Dermis blood vessel endothelial cell (primary cell): ENCODE measurements at places on chromosomes 16 and 17.

- no peak for DNase-seq
These were observed 28.4 kb upstream of the SLC25A19 start for GRCh38 chr17:75317671-75318070.

GRCh38 chr16:7404217-7404616 lies 71.6 kb downstream of the RBFOX1 start:
- DNase-seq = no peak

GRCh38 chr16:2848933-2849725 lies 8.8 kb downstream of the PRSS22 start:
- DNase-seq = no peak

- no peak for DNase-seq
These were observed 16.1 kb downstream of the TIMM22 start for GRCh38 chr17:1012823-1013728.

GRCh38 chr17:28096756-28097155 lies 54.3 kb downstream of the NLK start:
- DNase-seq = no peak

DNA sequence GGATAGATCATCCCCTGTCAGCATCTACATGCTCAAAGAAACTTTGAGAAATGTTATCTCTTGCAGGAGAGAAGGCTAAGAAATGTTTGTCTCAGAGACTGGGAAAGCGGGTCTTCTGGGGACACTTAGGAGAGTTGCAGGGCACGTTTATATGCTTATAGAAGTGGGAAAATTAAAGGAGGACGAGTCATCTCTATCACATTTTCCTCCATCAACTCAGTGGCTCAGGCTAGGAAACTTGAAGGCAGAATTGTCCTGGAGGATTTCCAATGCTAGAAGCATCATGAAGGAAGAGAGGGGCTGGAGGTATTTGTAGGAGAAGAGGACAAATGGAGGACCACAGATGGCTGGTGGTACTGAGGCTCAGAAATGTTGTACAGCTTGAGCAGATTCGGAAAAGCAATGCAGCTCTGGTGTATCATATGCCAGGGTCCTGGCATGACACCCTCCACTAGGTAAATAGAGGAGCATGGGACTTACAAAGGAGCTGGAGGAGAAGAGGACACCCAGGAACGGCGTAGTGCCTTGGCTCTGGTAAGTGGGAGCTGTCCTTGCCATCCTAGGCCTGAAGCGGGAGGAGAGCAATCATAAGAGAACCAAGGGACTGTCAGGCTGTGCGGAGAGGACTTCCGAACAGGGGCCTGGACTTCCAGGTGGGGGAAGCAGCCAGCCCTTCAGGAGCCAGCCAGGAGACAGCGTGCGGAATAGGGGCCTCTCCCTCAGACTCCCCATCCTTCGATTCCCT lies 4.5 kb upstream of the HS3ST3B1 start:
- no peak for DNase-seq

- DNase-seq = no peak
These were observed 10.5 kb downstream of the NUDT16L1 start for GRCh38 chr16:4703906-4704305.

- DNase-seq = no peak
These were observed 159.5 kb downstream of the MSI2 start for GRCh38 chr17:57415751-57416207.

DNA sequence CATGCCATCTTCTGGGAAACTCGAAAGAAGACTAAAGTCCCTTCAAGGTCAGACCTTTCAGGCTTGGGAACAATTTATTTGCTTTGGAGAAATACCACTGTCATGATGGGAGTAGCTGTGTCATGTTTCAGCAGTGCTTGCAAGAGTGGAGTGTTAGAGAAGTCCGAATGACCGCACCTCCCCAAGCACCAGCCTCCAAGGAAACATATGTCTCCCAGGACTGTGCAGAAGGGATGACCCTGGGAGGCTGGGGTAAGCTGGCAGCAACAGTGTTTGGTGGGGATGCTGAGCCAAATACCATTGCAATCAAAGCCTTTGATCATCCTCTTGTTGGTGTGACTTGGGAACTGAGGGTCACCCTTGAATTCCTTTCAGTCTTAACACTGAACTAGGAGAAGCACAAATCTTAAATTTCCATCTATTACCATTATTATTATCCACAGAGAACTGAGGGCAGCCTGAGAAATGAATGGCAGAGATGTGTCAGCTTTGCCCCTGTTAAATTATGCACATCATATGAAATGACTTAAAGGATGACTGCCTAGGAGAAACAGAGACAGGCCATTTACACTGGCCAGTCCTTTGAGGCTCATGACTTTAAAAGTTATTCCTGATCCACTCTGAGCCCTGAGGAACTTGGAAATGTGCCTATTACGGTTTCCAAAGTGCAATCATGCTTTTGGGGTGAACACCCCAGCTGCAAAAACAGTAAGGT lies 244.9 kb downstream of the CA10 start:
- DNase-seq = no peak

- DNase-seq = no peak
These were observed 617 bp downstream of the COASY start for GRCh38 chr17:42562388-42563142.

DNA sequence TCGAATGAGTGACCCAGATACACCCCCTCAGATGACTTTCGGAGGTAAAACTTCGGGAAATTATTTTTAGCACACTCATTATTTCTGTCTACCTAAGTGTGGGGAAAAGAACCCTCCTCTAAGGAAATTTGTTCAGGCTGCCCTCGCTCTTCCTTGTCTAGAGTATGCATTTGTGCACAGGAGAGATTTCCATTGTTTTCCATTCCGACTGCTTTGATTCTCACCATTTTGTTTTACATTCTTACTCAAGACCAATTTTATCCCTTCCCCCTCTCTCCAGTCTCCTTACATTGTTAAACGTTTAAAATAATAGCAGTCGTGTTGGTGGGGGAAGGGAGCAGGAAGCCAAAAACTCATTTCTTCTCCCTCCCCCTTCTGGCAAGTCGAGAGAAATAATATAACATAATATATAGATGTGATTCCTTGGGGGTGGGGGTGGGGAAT lies 1.5 kb upstream of the CHD3 start:
- no peak for DNase-seq

- no peak for DNase-seq
These were observed 23.5 kb downstream of the DNAJA2 start for GRCh38 chr16:46950009-46950408.

DNA sequence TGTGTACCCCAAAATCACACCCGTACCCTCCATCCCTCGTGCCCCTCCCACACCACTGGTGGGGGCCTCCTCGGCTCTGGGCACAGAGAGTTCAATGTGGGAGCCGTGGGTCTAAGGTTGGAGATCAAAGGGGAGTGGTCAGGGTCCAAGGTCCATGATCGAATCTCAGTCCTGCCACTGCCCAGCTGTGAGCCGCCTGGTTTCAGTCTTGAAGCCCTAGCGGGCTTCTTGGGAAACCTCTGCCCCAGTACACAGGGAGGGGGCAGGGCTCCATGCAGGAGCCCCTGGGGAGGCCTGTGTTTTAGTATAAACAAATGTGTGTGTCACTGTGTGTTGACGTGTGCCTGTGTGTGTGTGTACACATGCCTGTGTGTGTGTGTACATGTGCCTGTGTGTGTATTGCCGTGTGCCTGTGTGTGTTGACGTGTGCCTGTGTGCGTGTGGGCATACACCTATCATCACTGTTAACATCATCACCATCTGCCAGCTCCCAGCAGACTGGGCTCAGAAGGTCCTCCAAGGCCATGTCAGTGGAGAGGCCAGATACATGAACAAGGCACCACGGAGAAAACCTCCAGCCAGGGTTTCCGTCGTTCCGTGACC lies 26.5 kb upstream of the ZNF469 start:
- DNase-seq = no peak
